Globus pallidus (tissue), 1 donor: ENCODE measurements at places on chromosomes 16 and 17.

GRCh38 chr16:23074423-23074822 is 74.8 kb downstream of the USP31 start:
- no peak for DNase-seq

DNA sequence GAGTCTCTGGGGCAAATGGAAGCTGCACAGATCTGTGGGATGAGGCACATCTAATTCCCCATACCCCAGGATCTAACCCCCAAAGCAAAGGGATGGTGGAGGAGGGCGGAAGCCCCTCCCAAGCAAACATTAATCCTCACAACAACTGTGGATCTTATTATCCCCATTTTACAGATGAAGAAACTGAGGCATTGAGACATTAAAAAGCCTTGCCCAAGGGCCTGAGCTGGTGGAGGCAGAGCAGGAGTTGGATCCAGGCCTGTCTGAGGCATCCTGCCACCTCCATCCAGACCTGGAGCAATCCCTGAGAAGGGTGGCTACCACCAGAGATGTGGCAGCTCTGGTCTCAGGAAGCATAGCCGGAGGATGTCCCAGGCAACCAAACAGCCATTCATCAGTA is 17.7 kb upstream of the CBFB start:
- DNase-seq: no peak

DNA sequence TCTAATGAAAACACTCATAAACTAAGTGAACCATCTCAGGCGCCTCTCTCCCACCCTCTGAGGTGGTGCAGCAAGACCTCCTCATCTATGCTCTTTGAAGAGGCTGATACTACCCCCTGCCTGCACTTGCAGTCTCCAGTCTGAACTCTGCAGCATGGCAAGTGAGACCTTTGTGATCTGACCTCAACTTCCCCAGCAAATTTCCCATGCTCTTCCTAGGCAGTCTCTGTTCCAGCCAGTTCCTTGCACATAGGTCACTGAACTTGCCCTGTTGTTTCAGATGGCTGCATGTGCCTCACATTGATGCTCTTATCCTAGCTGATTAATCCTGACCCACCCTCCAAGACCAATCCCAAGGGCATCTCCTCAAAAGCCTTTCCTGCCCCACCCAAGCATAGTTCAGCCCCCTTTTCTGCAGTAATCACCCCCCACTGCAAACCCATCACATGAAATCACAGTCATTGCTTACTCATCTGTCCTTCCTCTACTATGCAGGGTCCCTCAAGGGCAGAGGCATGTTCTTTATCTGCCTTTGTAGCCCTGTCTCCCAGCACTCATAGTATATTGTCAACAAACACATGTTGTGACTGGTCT is 42.0 kb downstream of the TBX21 start:
- no peak for DNase-seq

DNA sequence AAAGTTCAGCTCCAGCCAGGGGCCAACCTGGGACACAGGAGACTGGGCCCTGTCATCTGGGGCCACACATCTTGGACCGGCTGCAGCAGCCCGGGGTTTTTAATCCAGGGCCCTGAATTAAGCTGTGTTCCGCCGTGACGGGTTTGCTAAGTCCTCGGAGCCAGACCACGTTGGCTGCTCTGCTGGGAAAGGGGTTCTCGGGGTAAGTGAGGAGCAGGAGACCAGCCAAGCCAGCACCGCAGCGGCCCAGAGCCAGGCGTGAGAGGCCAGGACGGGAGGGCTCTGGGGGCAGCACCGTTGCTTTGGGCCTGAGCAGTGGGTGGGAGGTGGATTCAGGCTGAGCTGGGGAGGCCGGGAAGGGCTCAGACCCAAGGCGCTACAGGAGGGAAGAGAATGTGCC is 31.3 kb upstream of the CBX4 start:
- DNase-seq: no peak

- no peak for DNase-seq
Observed at GRCh38 chr17:70310221-70310672, 140.9 kb downstream of the KCNJ2 start.

DNA sequence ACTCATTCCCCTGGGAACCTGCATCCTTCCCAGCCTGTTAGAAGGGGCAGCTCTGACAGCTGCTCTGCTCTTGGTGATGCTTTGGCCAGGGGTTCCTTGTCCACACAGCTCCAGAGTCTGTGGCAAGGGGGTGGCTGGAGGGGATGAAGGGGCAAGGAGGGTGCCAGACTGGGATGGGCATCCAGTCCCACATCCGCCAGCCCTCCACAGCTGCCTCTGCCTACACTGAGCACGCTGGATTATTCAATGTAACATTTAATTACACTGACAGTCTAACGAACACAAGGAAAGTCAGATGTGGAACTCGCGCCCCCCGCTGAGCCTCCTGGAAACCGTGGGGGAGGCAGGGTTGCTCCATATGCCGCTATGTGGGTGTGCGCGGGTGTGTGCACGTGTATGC is 101.1 kb downstream of the C16orf78 start:
- no peak for DNase-seq

DNA sequence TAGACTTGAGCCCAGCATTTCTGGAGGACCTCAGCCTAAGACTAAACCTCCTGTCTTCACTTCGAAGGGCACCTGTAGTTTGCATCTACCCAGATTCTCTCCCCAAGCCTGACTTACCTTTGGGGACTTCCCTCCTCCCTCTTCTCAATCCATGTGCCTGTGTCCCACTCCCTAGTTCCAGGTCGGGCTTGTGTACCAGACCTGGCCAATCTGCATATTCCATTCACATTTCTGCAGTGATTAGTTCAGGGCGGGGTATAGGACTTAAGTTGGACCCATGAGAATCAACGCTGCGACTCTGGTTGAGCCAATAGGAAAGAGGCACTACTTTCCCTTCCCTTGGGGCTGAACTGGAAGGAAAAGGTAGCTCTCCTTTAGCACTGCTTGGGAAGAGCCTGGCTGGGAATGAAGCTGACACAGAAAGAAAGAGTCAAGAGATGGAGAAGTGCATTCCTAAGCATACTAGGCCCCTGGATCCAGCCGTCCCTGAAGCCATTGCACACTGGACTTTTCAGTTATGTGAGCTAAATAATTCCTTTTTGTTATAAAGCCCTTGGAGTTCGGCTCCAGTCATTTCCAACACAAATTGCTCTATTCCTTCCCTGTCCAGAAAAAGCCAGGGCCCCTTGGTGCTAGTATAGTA is 2.5 kb downstream of the TRADD start:
- no peak for DNase-seq

GRCh38 chr17:48179071-48179945 is 71.7 kb downstream of the SNX11 start:
- DNase-seq: no peak
